ENCODE measurements at places on chromosomes 7 and 10. TPM values are rescaled to one million over a fixed set of nuclear protein-coding genes. Genes with fewer than 3 reads are reported as not detected.

Gene AGAP5
- 16.7 TPM for polyA plus RNA-seq

Gene ALDH18A1
- polyA plus RNA-seq = 37.9 TPM

Gene RADIL
- polyA plus RNA-seq = 3.0 TPM

Gene ICA1
- polyA plus RNA-seq = 8.1 TPM

Gene NACAD
- polyA plus RNA-seq = 4.8 TPM

Gene DOCK4
- 10.4 TPM for polyA plus RNA-seq

Gene IL2RA
- polyA plus RNA-seq = not detected

Gene NUDT13
- 3.5 TPM for polyA plus RNA-seq

Gene NPFFR1
- 0.04 TPM for polyA plus RNA-seq

Gene ITGA8
- polyA plus RNA-seq = 9.1 TPM

Gene AGAP6
- polyA plus RNA-seq = 22.3 TPM

Gene MYPN
- 92.2 TPM for polyA plus RNA-seq

Gene PCDH15
- polyA plus RNA-seq = 0.51 TPM

Gene CRHR2
- 1.4 TPM for polyA plus RNA-seq

Gene MINDY3
- 35.1 TPM for polyA plus RNA-seq

Gene CFAP70
- 0.91 TPM for polyA plus RNA-seq

Gene PNPLA8
- 24.9 TPM for polyA plus RNA-seq

Gene JAKMIP3
- 0.42 TPM for polyA plus RNA-seq

Gene TEX47
- not detected for polyA plus RNA-seq

Gene CXCL12
- polyA plus RNA-seq = 203 TPM

All from muscle of back (tissue), 13 donors.